Stimulated activated CD4-positive, alpha-beta T cell treated with anti-CD3 and anti-CD28 coated beads, Interleukin-1b, Interleukin-23, amount 100 ng/mL, for 4 hours (primary cell): ENCODE measurements at places on chromosomes 7 and 10.

DNA sequence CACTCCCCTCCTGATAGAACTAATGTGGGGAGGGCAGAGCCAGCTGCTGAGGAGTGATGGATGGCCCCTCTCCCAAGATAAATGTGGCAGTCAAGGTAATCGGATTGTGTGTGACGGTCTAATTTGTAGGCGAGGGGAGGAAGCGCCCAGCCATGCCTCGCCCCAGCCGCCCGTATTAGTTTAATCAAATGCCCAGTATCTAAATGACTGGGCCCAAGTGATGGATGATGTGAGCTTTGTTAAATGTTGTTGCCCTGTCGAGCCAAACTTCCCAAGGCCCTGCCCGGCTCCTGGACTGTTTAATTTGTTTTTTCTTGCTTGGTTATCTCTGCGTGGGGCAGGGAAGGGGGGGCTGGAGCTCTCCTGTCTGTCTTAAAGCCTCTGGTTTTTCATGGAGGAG lies 88.4 kb upstream of the PPIF start:
- DNase-seq, result no peak

GRCh38 chr10:102436312-102436711 lies 3.9 kb upstream of the CUEDC2 start:
- DNase-seq, result no peak

DNA sequence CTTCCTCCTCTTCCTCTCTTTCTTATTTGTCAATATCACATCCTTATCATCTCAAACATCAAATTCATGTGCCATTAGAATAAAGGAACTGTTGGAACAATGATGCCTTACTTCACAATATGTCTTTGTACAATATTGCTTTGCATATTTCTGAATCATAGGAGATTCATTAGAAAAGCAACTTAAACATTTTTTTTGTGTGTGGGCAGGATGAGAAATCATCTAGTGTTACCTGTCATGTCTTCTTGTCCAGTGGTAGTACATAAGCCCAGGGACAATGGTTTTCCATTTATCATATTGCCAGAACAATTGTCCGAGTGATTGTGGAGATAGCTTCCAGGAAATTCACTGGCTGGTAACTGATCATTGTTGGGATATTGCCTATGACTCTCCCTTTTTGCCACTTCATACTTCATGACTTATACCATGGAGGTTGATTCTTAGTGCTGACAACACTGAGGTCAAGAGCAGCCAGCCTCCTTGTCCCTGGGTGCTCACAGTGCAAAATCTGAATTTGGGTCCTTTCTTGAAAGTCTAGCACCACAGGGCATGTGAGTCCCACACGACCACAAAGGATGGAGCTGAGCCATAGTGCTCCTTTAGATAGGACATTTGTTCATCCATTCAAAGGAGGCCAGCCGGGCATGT lies 215.0 kb downstream of the MDFIC start:
- DNase-seq, result no peak

DNA sequence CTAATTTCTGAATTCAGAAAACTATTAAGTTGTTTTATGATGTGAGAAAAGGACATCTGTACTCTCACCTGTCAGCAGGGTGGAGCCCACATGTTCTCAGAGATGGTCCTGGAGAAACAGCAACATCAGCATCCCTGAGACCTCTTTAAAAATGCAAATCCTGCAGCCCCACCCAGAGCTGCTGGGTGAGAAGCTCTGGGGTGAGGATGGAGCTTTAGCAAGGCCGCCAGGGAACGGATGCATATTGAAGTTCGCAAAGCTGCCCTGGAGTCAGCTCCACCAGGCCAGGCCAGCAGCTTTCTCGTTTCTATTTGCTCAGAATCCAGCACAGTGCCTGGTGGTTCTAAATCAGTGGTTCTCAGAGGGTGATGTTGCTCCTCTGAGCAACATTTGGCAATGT lies 49.1 kb downstream of the PRKCQ start:
- no peak for DNase-seq
